ENCODE measurements at places on chromosomes 11 and 22.

DNA sequence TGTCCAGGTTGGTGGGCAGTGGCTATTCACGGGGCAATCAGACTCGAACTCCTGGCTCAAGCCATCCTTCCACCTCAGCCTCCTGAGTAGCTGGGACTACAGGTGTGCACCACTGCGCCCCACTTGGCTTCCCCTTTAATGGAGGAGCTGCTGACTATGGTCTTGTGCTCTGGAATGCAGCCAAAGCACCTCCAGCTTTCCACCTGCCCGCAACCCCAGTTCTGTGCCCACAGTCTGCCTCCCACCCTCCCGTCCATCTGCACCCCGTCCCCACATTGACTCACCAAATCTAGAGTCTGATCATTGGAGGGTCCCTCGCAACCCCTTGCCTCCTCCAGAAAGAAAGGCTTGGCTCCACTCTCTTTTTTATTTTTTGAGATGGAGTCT, 41.0 kb downstream of the KCNJ4 start:
- no peak for DNase-seq

- no peak for DNase-seq
These were observed at the start of gene IFITM10 for GRCh38 chr11:1750481-1750839. TSS of gene IFITM10 (minus strand) at chr11:1750595. CDS start at chr11:1750442, 153 bp downstream.

- DNase-seq, result no peak
These were observed 48.2 kb upstream of the FTH1 start for GRCh38 chr11:62015615-62016014.

DNA sequence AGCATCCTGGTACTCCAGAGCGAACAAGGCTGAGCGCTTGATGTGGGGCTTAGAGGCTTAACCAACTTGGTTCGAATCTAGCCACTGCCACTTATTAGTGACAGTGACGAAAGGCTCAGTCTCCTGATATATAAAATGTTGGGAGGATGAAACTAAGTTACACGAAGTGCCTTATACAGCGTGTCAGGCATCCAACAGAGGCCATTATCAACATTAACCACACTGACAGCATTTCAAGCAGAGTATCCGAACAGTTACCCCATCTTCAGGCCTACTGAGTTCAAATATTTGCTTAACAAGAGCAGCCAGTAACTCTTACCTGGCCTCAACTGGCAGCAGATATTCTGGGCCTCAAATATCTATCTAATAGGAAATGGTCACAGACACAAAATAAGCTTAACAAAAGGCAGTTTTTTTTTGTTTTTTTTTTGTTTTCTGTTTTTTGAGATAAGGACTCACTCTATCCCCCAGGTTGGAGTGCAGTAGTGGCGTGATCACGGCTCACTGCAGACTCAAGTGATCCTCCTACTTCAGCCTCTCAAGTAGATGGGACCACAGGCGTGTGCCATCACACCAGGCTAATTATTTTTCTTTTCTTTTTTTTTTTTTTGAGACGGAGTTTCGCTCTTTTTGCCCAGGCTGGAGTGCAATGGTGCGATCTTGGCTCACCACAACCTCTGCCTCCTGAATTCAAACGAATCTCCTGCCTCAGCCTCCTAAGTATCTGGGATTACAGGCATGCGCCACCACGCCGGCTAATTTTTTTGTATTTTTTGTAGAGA, 2.9 kb downstream of the SERPIND1 start:
- no peak for DNase-seq

GRCh38 chr11:62444236-62444833, 25.5 kb downstream of the SCGB1A1 start:
- peak; percentile 62 for DNase-seq

DNA sequence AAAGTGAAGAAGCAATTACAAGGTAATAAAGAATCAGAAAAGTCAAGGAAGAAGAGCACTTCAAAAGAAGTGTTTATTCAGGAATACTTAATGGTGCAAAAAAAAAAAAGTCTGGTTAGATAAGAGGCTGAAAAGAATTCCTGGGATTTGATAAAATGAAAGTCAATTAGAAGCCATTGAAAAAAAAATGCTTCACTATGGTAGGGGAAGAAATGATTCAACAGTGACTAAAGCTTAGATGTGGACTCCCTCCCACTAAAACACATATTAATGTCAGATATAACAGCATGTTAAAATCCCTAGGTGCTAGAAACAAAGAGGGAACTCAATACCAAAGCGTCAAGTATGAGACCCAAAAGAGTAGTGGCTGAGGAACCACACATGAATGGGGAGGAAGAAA, 335.3 kb upstream of the PITPNB start:
- no peak for DNase-seq

GRCh38 chr11:92531065-92531739, 306.6 kb downstream of the FAT3 start:
- DNase-seq, result no peak

GRCh38 chr11:26027887-26028286, 304.0 kb upstream of the ANO3 start:
- DNase-seq, result no peak

DNA sequence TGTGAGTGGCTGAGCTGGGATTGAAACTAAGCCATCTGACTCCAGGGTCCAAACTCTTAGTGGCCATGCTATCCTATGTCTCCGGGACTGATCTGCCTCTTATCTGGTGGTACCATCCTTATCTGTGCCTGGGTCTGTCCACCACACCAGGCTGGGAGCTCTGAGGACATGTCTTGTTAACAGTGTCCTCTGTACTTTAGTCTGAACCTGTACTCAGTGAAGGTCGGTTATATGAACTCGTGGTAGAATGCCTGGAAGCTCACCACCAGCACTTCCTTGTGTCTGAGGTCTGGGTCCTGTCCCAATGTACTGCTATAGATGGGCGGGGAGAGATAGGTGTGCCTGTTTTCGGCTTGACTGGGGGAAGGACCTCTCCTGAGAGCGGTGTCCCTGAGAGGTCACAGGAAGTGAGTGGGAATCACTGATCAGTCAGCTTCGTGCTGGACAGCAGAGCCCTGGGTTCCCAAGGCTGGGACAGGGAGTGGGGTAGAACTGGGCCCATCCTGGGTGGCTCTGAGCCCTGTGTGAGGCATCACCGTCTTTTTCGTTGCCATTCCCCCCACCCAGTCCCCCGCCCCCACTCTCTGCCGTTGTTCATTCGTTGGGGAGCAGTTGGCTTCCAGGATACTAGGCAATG, 8.9 kb downstream of the MYO7A start:
- DNase-seq, result no peak
